Activated T-cell treated with anti-CD3 and anti-CD28 coated beads for 48 hours (primary cell): ENCODE measurements at places on chromosomes 1 and 21.

GRCh38 chr1:164660412-164660772 is 101.4 kb downstream of the PBX1 start:
- DNase-seq, result no peak

- no peak for DNase-seq
Observed at GRCh38 chr21:29625990-29626389, 313.8 kb downstream of the GRIK1 start.

DNA sequence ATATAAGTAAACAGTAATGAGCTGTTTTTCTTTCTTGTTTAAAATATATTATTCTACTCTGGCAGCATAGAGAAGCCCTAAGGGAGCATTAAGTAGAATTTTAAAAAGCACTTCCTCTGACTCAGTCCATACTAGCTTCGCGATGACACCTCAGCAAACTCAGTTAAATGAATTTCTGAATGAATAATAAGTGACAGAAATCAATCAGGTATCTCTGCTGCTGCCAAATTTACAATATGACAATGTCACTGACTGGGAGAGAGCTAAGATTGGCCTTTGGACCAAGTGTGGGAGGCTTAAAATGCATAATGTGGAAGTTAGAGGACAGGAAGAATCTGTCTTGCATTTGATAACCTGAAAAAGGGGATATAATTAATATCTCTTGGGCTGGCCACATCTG is 296.1 kb downstream of the HHIPL2 start:
- DNase-seq, result no peak

- DNase-seq, result no peak
Observed at GRCh38 chr1:66351913-66352312, 182.0 kb upstream of the SGIP1 start.

- DNase-seq, result no peak
Observed at GRCh38 chr1:24961334-24961733, 31.3 kb upstream of the RUNX3 start.
